ENCODE measurements at places on chromosomes 7 and 10. TPM values are rescaled to one million over a fixed set of nuclear protein-coding genes. Genes with fewer than 3 reads are reported as not detected.

Gene ANKRD22
- polyA plus RNA-seq: 0.37 TPM

Gene SKIDA1
- polyA plus RNA-seq: 9.8 TPM

Gene CREB5
- 31.6 TPM for polyA plus RNA-seq

Gene TRIM73
- polyA plus RNA-seq: 12.9 TPM

DNA sequence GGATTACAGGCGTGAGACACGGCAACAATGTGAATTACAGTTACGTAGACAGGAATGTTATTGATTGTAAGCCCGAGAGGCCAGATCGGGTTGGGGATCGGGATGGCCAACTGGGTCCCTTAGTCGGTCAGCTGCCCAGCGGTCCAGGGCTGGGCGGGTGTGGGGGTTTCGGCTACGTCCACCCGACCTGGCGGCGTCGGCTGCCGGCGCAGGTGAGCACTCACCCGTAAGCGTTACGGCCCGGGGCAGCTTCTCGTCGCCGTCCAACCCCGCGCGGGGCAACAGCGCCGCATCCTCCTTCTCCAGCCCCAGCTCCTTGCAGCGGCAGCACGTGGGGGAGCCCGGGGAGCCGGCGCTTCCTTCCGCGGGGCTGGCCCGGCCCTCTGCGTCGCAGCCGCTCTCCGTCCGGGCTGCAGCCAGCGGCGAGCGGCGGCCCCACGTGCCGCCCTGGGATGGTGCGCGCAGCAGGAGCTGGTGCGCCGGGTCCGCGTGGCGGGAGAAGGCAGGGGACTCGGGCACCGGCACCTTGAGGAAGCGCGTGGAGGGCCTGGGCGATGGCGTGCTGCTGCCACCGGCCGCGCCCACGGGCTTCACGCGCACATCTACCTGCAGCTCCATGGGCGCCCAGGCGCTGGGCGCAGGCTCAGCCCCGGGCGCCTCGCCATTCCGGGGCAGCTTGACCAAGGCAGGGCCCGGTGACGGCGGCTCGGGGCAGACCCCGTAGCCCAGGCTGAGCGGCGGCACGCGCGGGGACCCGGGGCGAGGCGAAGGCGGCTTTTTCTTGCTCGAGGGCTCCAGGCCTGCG lies 609 bp downstream of the KLRG2 start:
- no peak for DNase-seq

DNA sequence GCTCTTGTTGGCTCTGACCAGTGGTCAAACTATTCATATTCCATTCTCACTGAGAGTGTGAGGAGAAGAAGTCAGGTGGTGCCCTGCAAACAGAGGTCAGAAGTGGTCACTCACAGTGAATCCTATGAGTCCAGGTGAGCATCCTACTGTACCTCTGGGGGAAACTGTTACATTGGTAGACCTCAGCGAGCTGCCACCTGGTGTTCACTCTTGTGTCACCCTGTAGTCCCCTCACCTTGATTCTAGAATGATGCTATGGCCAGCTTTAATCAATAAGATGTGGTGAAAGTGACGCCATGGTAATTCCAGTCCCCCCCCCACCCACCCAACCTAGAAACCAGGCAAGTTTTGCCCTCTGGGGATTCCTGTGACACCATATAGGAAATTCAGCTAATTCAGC lies 1.2 kb upstream of the AMPH start:
- DNase-seq: no peak

- no peak for DNase-seq
These were observed 103.0 kb downstream of the MYOF start for GRCh38 chr10:93378997-93379730.

DNA sequence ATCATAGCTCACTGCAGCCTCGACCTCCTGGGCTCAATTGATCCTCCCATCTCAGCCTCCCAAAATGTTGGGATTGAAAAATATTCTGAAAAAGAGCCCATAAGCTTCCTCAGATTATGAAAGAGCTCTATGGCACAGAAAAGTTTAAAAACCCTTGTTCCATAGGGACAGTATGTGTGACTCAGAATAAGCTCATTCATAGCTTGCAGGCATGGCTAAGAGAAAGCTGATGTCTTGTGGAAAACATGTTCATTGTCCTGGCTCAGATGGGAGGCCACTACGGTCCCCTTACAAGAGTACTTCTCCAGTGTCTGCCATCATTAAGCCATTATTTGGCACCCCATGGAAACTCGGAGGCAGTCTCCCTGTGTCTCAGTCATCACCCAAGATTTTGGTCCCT lies 64.0 kb downstream of the CCDC3 start:
- no peak for DNase-seq

DNA sequence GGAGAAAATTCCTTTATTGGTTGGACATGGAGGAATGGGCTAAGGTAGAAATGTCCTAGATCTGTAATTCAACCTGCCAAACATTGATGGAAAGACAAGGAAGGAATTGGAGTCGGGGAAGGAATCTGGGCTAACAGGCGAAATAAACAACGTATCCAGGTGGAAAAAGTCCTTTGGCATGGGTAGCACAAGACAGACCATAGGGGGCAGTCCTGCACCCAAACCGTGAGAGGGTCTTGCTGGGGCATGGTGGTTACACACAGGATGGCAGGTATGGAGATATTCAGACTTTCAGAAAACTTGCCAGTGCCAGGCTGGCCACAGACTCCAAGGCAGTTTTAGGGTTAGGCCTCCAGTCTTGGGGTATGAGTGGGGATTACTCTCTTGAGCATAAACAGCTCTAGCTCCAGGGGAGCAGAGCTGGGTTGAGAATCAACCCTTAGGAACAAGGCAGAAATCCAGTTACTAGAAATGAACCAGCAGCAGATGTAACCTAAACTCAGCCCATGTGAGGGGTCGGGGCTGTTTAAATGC lies 188.6 kb upstream of the GDF10 start:
- DNase-seq: no peak

DNA sequence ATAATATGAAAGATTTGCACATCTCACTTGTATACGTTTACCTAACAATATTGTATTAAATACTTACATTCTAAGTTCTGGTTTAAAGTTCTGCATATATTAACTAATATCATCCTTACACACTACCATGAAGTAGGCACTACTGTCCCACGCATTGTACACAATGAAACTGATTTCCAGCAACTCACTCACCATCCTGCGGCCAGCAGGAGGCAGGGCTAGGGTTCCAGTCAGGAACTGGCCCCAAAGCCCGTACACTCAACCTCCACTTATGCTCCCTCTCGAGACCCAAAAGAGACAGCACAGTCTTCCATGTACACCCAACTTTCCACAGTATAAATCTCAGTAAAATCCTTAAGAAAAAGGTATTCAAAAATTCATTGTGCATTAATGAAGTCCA lies 41.4 kb downstream of the GRID1 start:
- DNase-seq: no peak

DNA sequence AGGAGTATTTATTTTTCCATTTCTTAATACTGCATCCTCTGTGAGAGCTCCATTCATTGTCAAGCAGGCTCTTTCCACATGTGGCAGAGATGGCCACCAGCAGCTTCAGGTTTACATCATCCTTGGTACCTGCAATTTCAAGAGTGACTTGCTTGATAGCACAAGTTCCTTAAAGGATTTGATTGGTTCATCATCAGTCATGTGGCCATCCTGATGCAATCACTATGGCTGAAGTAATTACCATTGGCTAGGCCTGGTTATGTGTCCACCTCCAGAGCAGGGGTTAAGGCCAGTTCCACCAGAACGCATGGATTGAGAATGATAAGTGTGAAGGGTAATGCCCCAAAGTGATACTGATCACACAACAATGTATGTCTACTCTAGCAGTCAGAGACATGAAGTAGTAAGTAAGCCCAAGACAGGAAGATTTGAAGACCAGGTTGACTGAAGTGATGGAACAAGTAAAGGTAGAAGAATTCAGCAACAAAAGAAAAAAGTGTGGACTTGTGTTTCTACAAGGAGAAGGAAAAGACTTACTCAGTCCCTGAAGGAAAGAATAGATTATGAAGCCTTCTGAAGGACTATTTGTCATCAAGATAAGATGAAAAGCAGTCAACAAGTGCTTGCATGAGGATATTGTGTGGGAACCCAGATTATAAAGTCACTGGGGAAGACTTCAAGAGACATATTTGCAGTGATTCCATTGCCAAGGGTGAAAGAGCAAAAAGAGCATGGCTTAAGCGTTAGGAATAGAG lies 26.4 kb upstream of the PRKAR2B start:
- no peak for DNase-seq

DNA sequence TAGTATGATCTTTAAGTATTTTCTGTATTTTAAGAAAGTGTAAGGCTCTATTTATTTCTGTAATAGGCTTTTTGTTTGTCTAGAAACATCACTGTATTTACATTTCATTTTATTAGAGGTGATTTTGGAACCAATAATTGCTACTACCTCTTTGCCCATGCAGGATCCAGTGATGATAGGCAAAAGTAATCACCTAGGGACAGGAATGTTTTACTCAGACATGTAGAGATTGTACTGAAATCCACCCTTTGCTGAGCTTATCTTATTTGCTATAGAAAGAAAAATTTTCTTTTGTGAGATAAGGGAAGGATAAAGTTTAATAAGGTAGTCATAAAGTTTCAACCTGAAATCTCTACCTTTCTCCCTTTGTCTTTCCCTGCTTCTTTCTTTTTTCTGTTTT lies 73.5 kb downstream of the MKLN1 start:
- no peak for DNase-seq

DNA sequence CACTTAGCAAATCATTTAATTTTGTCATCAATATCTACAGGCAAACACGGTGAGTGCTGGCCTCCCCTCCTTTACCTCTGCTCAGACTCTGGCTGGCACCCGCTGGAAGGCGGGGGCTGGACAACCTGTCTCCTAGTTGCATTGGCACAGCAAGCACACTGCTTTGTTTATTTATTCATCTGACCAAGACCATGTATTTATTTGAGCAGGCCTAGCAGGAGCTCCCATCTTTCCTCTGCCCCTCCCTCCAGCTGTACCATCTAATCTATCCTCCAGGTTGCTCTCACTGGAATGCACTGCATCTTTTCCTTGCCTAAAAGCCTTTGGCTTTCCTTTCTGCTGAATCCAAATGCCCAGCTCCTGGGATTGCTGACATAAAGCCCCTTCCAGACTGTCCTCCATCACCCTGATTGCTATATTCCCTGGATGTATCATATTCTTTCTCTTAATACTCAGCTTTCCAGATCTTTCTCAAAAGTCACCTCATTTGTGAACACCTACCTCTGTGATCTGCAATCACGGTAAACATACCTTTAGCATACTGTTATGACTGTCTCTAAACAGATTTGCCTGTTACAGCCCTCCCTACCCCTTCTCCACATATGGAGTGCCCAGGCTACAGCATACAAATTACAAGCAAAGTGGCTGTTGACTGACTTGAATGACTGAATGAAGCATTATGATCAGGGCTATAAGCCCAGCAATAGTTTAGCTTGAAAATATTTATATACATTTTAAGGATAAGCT lies 9.6 kb downstream of the ELMO1 start:
- no peak for DNase-seq

- no peak for DNase-seq
These were observed 7.4 kb upstream of the CREB3L2 start for GRCh38 chr7:138009350-138009653.

DNA sequence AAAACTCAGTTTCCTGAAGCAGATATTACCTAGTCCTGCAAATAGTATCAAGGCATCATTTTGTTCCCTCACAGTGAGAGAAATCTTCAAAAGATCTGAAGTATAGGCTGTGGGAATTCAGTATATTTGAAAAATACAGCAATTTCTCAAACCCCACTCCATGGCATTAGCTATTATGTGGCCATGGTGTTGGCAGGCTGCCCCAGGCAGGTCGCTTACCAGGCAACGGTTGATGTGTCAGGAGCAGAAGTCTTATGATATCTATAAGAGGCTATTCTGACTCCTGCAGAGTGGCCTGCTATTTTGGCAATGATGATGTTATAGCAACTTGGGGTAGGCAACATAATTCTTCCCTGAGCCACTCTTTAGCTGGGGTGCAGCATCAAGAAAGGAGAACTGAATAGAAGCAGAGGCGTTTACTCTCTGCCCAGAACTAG lies 187.9 kb downstream of the PLXDC2 start:
- DNase-seq: no peak

- no peak for DNase-seq
These were observed 132.9 kb upstream of the GRB10 start for GRCh38 chr7:50915621-50916020.

DNA sequence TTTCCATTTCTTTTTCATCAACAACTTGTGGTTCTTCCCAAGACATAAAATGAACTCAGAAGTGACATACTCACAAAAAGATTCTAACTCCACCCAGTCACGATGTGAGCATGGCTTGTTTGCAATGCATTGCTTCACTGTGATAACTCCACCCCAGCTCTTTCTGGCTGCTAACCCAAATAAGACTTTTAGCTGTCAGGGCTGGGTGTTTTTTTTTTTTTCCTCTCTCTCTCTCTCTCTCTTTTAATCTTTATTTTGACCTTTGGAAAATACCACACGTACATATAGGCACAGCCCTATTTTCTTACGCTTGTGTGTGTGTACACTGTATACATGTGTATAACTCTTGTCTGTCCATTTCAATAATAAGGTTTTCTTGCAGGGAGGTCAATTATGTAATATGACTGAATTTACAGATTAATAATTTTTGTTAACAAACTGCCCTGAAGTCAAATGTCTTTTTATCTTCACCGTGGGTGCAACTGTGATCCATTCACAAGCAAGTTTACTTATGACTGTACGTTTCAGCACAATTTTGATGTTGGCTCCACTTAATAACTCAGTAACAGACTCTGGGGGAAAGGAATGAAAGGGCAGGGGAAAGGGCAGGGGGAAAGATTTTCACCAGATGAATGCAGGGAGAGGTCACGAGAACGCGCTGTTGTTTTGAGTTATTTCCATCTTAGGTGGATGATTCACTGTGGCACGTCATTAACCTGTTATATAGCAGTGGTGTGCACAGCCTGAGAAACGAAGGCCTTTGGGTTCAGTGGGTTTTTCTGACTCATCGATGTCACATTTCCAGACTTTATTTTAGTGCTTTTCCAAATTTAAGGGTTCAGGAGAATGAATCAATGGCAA lies 49.1 kb downstream of the APBB1IP start:
- DNase-seq: no peak

DNA sequence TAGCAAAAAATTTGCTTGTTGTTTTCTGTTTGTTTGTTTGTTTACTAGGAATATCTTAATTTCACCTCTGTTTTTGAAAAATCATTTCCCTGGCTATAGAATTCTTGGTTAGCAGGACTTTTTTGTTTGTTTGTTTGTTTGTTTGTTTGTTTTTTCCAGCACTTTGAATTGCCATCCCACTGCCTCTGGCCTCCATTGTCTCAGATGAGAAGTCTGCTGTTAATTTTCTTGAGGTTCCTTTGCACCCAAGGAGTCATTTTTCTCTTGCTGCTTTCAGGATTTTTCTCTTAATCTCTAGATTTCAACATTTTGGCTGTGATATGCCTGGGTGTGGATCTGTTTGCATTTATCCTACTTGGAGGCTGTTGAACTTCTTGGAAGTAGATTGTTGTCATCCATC lies 105.7 kb downstream of the FOXL3 start:
- DNase-seq: no peak

GRCh38 chr7:139619367-139619657 lies 95.8 kb downstream of the CLEC2L start:
- DNase-seq: no peak

All from left renal pelvis (tissue), 4 donors.